Fibroblast of upper back skin (primary cell): ENCODE measurements at places on chromosomes 7 and 10.

DNA sequence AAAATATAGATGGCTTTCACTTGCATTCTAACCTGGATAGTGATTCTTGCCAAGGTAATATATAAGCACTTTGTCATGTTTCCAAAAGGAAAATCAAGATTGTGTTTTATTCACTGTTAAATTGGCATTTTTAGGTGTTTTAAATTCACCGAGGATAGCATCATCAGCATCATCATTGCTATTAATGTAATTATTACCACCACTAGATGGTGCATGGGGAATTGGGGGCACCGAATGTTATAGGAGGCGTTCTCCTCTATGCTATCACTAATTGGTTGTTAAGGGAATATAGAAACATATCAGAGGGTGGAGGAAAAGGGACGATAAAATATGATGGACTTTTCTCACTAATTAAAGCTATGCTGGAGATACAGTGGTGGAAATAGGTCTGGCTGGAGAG lies 95.5 kb downstream of the CELF2 start:
- no peak for DNase-seq

GRCh38 chr7:109003742-109004141 lies 434.1 kb downstream of the DNAJB9 start:
- peak; percentile 13 for DNase-seq

- DNase-seq, result no peak
Measured at GRCh38 chr10:110733218-110733952, 89.2 kb downstream of the RBM20 start.

DNA sequence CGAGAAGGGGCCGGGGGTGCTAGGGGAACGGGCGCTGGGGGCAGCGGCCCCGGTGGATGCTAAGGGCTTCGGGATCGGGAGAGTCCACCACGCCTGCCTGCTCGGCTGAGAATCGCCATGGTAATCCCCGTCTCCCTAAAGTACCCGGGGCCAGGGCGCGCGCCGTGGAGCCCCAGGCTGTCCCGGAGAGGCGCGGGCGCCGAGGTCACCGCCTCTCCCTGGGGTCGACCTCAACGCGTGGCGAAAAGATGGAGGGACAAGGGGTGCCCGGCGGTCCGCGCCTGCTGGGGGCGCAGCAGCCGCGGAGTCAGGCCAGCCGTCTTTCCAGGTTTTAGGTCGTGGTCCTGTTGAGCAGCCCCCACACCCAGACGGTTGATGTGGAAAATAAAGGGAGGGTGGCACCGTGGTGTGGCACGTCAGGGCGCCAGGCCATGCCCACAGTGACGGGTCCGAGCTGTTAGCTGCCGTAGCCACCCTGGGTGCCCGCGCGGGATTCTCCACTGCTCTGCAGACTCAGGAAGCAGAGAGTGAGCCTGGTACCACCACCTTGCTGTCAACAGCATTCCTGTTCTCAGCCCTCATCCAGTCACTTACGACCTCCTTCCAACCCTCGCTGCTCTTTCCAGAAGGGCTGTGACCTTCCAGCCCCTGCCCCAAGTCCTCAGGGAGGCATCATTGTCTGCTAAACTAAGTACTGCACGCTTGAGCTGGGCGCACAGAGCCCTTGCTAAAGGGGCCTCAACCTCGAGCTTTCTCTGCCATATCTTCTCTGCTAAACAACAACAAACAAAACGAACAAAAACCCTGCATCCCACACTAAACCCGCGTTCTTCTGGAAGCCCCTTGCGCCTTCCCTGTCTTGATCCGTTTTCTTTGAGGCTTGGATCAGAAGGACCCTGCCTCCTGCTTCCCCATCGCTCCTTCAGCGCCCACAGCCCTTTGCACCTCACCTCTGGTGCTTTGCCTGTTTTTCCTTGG lies 666 bp downstream of the SMKR1 start:
- DNase-seq, result no peak

GRCh38 chr7:143280160-143280559 lies 4.6 kb upstream of the TMEM139 start:
- no peak for DNase-seq

DNA sequence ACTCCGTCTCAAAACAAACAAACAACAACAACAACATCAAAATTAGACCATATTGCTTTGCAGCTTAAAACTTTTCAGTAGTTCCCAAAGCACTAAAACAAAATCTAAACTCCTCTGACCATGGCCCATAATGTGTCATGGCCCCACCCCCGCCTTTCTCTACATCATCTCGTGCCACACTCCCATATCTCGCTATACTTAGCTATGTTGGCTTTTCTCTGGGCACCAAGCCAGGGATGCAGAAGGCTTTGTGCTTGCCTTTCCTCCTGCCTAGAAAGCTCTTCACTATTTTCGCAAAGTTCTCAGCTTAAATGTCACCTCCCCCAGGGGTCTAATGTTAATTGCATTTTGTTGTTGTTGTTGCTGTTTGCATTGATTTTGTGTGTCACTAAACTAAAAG lies 15.1 kb upstream of the SLC16A12 start:
- DNase-seq, result no peak

DNA sequence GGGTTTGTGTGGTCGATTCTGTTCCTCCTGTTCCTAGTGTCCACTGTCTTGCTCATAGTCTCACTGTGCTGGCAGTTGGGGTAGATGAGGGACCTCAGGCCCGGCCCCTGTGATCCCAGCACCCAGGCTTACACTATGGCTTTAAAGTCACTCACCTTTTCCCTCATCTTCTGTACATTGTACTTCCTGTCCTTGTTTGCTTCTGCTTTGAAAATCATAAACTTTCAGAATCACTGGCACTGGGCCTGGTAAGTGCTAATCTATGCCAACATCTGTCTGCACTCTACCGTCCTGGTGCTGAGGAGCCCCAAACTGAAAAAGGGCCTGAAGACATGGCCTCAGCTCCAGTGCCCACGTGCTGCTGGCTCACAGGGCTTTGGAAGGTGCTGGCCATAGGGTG lies 5.7 kb upstream of the TAS2R60 start:
- no peak for DNase-seq

- DNase-seq, result no peak
Measured at GRCh38 chr7:36312064-36312914, 77.4 kb upstream of the ANLN start.

DNA sequence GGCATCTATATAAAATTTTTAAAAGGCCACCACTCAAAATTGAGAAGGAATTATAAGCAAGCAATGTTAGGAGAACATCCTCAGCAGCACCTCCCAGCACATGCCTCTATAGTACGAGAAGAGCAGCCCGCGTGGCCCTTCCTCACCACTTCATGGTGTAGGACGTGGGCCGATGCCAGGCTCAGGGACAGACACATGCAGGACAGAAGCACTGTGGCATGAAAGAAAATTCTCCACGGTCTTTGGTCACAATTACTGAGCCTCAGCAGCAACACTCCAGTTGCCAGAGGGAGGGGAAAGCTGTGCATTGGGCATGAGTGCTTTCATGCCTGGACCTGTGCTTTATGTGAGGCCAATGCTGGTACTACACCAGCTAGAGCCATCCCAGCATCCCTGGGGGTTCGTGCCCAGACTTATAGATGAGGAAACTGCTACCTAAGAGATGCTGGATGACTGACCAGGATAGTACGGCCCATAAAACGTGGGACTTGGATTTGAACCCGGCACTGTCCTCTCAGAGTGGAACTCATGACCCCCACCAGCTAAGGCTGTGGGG lies 164.7 kb downstream of the ADAM12 start:
- no peak for DNase-seq

DNA sequence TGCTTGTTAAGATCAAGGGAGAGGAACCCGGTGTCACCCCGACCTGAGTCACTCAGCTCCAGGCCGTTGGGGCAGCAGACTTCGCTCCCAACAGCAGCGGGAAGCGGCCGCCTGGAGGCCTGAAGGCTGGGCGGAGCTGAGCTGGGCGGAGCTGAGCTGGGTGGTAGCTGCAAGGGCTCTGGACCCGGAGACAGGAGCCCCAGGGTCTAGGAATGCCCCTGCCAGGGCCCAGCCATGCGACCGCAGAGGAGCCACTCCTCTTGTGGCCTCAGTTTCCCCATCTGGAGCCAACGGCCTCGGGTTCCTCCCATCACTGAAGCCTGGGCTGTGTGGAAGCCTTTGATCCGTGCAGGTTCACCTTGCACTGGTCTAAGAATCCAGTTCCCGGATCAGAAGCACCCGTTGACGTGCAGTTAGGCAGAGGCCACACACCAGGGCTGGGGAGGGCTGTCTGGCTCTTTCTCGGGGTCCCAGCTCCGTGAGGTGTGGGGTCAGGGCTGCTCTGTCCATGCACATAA lies 21.9 kb upstream of the DPYSL4 start:
- no peak for DNase-seq
